ENCODE measurements at places on chromosomes 6 and 20.

GRCh38 chr6:123668965-123669591 is 32.3 kb upstream of the TRDN start:
- no peak for DNase-seq

- DNase-seq = no peak
These were observed 256.4 kb downstream of the CDH4 start for GRCh38 chr20:61508301-61509096.

DNA sequence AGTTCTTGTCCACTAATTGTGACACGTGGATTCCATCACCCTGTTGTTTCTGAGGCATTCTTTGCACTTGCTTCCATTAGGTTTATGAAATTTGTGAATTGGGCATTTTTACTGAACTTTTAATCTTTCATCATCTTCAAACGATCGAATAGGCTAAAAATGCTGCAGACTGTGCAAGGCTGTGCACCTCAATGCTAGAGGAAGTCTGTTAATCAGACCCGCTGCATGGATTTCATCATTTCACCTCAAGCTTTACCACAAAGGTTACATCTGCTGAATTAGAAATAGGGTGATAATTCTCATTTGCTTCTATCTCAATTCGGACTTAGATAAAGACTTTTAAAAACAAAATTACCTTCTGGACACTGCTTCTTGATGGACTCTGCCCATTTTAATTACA is 27.8 kb upstream of the F13A1 start:
- no peak for DNase-seq

DNA sequence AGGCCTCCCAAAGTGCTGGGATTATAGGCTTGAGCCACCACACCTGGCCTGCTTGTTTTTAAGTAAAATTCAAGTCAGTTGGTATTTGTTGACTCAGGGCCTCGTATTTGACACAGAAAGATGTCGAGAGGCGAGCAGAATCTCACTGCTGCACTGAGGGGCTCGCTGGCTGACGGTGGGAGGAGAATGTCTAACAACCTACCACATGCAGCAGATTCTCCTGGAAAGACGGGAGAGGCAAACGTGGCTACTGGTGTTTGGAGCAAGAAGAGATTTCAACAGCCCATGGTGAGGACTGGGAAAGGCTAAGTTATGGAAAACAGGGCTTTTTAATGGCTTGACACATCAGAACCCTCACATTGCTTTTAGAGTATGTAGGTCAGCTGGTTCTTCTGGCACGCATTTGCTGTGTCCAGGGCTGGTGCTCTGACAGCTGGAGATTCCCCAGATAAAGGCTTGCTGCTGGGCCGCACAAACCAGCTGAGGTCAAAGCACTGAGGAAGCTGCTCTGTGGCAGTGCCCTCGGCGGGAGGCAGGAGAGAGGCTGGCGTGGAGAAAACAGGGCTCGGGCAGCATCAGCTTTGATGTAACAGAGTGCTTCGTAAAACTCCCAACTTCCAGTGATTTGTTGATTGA is 84.2 kb upstream of the FRMD1 start:
- no peak for DNase-seq

DNA sequence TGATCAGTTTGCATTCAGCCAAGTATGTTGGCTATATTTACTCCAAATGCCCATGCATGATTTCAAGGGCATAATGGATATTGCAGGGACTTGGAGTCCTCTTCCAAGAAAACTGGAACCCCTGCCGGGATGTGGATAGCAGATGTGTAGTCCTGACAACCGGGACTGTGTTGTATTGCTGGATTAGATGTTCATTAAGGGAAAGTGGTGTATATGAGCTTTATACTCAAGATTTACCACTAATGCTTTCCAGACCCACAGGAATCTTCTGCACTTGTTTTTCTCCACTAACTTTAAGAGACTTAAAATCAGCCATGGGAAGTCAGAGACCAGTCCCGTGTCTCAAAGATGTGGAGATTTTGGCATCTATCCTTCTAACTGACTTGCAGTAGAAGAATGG is 770.9 kb downstream of the HDGFL1 start:
- DNase-seq = peak; percentile 71

- no peak for DNase-seq
These were observed 67.3 kb downstream of the ISM1 start for GRCh38 chr20:13288357-13288756.

- DNase-seq = no peak
These were observed 269.3 kb downstream of the ARHGAP18 start for GRCh38 chr6:129440691-129441090.

GRCh38 chr20:61092251-61092650 is 159.8 kb upstream of the CDH4 start:
- no peak for DNase-seq

GRCh38 chr20:19213946-19214490 is 1.6 kb downstream of the SLC24A3 start:
- no peak for DNase-seq

GRCh38 chr6:105994591-105995390 is 91.3 kb upstream of the PRDM1 start:
- DNase-seq = peak; percentile 65

DNA sequence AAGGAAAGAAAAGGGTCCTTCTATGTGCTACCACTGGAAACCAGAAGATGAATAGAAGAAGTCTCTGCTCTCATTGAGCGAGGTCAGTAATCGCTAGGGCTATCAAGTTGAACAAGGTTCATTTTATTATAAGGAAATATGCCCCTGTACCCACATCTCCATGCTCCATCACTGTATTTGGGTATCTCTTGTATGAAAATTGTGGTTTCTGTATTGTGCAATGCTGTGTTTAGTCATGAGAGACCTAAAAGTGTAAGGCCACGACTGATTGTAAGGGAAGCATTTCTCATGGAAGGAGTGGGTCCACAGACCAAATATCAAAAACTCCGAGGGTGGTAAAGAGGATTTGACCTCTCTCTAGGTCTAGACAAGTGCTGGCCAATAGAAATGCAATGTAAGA is 3.6 kb upstream of the HS3ST5 start:
- DNase-seq = no peak

GRCh38 chr6:156777577-156778453 is 637 bp downstream of the ARID1B start:
- peak; percentile 60 for DNase-seq

DNA sequence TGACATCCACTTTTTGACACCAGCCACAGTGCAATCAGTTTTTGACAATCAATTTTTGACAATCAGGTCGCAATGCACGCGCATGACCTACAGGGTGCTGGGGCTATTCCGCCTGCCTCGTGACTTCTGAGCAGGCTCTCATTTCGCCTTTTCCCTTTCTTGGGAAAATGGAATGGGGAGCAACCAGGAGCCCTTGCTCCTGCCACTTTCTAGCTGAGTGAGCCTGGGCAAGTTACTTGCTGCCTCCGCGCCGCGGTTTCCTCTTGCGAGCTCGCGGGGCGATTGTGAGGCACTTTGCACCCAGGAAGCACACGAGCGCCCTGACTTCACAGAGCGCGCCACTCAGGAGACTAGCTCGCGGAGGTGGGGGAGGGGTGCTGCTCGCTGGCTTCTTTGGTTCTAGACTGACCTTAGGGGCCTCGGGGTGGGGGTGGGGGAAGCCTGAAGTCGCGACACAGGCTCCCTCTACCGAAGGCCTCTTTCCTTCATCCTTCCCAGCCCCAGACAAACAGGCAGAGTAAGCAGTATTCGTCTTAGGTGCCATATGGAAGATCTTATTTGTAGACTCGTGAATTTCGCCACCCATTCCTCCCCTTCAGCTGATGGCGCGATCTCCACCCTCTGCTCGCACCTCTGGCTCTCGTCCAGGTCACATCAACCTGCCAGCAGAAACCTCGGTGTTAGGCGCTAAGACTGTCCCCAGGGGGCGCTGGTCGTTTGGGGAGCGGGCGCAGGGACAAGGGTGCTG is 4.6 kb downstream of the TP53TG5 start:
- DNase-seq = peak; percentile 81

- no peak for DNase-seq
These were observed 5.9 kb downstream of the F13A1 start for GRCh38 chr6:6314596-6314995.

DNA sequence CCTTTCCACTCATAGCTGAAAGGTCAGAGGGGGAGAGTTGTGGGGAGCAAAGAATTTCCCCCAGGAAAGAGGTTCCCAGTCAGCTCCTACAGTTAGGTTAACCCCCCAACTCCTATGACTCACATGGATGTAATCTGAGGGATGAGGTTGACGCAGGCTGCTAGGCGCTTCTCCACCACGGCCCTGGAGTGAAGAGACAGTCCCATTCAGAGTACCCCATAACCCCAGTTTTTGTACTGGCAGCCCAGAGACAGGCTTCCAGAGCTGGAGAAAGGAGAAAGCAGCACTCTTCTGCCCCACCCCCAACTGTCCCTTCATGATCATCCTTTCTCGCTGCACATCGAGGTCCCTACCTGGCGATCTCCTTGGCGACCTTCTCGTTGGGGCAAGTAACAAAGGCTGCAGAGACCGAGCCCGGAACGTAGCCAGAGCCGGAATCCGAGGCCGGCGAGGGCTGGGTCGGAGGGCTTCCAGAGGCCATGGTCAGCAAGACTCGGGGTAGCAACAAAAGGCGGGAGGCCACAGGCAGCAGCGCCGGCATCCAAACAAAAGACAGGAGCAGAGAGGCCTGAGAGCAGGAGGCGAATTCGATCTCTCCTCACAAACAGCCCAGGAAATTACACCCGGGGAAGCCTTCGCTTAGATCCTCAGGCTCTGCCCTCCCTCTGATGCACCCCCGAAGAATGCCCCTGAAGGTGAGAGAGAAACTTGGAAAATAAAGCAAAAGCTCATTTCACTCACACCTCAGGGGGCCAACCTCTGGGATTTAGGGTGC is 592 bp downstream of the CUTA start:
- no peak for DNase-seq

GRCh38 chr20:16147916-16148315 is 425.3 kb downstream of the KIF16B start:
- DNase-seq = peak; percentile 71

- DNase-seq = peak; percentile 68
These were observed 34.3 kb downstream of the SNX5 start for GRCh38 chr20:17934141-17934862.
